ENCODE measurements at places on chromosomes 5 and 9.
A peak's percentile ranks its signal among the peaks of the same experiment; 100 is the strongest.

GRCh38 chr9:132350861-132351315, 3.9 kb downstream of the SETX start:
- DNase-seq: no peak

DNA sequence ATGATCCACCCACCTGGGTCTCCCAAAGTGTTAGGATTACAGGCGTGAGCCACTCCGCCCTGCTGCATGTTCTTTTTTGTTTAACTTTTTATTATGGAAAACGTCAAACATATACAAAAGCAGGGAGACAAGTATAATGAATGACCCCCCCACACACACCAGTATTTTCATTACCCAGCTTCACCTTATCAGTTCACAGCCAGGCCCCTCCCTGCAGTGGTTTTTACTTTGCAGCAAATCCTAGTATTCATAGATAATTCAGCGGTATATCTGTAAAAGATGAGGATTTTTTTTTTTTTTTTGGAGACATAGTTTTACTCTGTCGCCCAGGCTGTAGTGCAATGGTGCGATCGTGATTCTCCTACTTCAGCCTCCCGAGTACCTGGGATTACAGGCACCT, 2.3 kb downstream of the POMT1 start:
- no peak for DNase-seq

- no peak for DNase-seq
Measured at GRCh38 chr5:90274216-90274615, 135.3 kb downstream of the CETN3 start.

GRCh38 chr9:36164989-36165388, 4.2 kb upstream of the CCIN start:
- no peak for DNase-seq

- no peak for DNase-seq
Measured at GRCh38 chr5:37197340-37198050, 51.7 kb downstream of the CPLANE1 start.

GRCh38 chr5:134846641-134846960, 833 bp downstream of the C5orf24 start:
- peak; percentile 49 for DNase-seq

- peak; percentile 65 for DNase-seq
Measured at GRCh38 chr5:123785162-123786071, 273.4 kb downstream of the CSNK1G3 start.
